ENCODE measurements at places on chromosomes 1 and 21. TPM values are rescaled to one million over a fixed set of nuclear protein-coding genes. Genes with fewer than 3 reads are reported as not detected.

TACSTD2 gene
- total RNA-seq: not detected

LIPI gene
- total RNA-seq: not detected

DNM3 gene
- 0.51 TPM for total RNA-seq

SLC41A1 gene
- total RNA-seq: 22.7 TPM

TNFSF18 gene
- not detected for total RNA-seq

GBP4 gene
- total RNA-seq: 0.02 TPM

DMBX1 gene
- 0.76 TPM for total RNA-seq

PTPRU gene
- 7.0 TPM for total RNA-seq

NKAIN1 gene
- 0.98 TPM for total RNA-seq

MAP10 gene
- 0.75 TPM for total RNA-seq

ARHGAP30 gene
- total RNA-seq: 0.05 TPM

LCE1E gene
- not detected for total RNA-seq

C4BPA gene
- total RNA-seq: 0.58 TPM

TESK2 gene
- total RNA-seq: 0.33 TPM

SELP gene
- not detected for total RNA-seq

IRF2BP2 gene
- 131 TPM for total RNA-seq

OR6K6 gene
- not detected for total RNA-seq

INKA2 gene
- total RNA-seq: 1.7 TPM

GORAB gene
- 8.6 TPM for total RNA-seq

NMNAT1 gene
- 2.4 TPM for total RNA-seq

PGLYRP3 gene
- total RNA-seq: not detected

FUCA1 gene
- total RNA-seq: 10.5 TPM

GSTM5 gene
- total RNA-seq: not detected

PTCH2 gene
- 0.21 TPM for total RNA-seq

LYPD8 gene
- not detected for total RNA-seq

TAL1 gene
- total RNA-seq: not detected

AGMAT gene
- 6.1 TPM for total RNA-seq

HSD17B7 gene
- 11.6 TPM for total RNA-seq

SLC5A9 gene
- not detected for total RNA-seq

LCE1C gene
- not detected for total RNA-seq

GABPA gene
- 7.3 TPM for total RNA-seq

PGLYRP4 gene
- not detected for total RNA-seq

MNDA gene
- not detected for total RNA-seq

DNAH14 gene
- total RNA-seq: 16.2 TPM

MYOC gene
- total RNA-seq: not detected

OR2T6 gene
- not detected for total RNA-seq

S100A2 gene
- total RNA-seq: 26.2 TPM

TSPAN2 gene
- 1.2 TPM for total RNA-seq

RNU1-3 gene
- not detected for total RNA-seq

TFF2 gene
- not detected for total RNA-seq

HSF2BP gene
- 1.4 TPM for total RNA-seq

RBM11 gene
- not detected for total RNA-seq

GJC2 gene
- total RNA-seq: 0.45 TPM

VWA5B1 gene
- total RNA-seq: not detected

ELF3 gene
- total RNA-seq: 258 TPM

RGS4 gene
- not detected for total RNA-seq

SH2D1B gene
- 0.15 TPM for total RNA-seq

CGN gene
- 1.9 TPM for total RNA-seq

OR10X1 gene
- total RNA-seq: not detected

TOR3A gene
- 41.8 TPM for total RNA-seq

C1orf56 gene
- total RNA-seq: 8.4 TPM

Data from A549 treated with CpdA at 1 μM for 4 hours (cell line).